H4 (cell line): ENCODE measurements at places on chromosomes 13 and 19.

DNA sequence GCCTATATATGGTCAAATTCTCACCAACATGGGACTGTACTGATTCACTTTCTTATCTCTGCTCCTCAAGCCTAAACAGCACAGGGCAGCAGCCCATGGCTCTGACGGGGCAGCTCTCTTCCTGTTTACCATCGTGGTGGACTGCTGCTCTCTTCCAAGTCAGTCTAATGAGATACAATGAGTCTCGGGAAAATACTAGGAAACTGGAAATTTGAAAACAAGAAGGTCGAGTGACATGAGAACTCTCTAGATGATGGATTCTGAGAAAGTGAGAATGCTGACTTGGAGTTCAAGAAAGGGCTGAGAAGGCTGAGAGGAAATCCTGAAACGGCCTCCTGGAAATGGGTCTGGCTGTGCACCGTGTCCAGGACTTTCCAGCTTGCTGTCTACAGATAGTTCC lies 122.8 kb upstream of the ARGLU1 start:
- DNase-seq: no peak

- DNase-seq: peak; percentile 76
These were observed 1.9 kb upstream of the LINGO3 start for GRCh38 chr19:2309734-2310362.

GRCh38 chr13:29210676-29211075 lies 384.8 kb downstream of the SLC7A1 start:
- DNase-seq: no peak

GRCh38 chr19:2230033-2230531 lies 6.0 kb downstream of the PLEKHJ1 start:
- DNase-seq: no peak

DNA sequence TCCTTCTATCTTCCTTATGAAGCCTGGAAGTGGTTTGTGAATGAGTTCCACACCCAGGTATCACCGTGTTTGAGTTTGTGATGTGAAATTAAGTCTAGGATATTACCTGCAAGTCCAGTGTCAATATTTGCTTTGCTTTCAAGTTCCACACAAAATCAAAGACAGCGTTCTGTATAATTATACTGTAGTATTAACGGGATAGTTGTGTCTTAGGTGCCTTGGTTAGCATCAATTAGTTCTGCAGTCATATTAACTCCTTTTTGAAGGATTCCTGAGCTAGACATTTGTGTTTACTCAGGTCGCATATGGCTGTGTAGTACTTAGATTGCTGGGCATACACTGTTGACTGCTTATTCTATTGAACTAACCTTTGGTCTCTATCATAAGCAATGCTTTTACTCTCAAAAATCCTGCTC lies 54.4 kb downstream of the ERCC5 start:
- DNase-seq: no peak

- no peak for DNase-seq
These were observed 58.0 kb downstream of the TBC1D4 start for GRCh38 chr13:75423946-75424345.

DNA sequence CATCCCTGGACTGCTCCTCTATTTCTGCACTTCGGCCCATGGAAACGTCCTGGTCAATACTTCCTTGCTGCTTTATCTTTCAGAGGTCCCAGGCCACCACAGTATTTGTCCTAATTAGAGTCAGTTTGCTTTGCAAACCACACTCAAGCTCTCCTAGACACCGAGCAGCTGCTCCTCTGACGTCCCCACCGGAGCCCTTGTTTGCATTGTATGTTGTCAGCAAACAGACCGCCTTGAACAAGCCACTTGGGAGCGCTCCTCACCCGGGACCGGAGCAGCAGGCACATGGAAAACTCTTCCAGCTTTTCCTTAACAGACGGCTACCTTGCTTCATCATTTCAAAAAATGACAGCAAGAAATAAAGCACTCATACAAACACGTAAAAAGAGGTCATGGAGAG lies 51.5 kb upstream of the GTF3A start:
- DNase-seq: no peak

GRCh38 chr19:4593409-4593851 lies 33.9 kb upstream of the SEMA6B start:
- DNase-seq: no peak

GRCh38 chr13:40017662-40018262 lies 362.3 kb downstream of the COG6 start:
- DNase-seq: no peak

DNA sequence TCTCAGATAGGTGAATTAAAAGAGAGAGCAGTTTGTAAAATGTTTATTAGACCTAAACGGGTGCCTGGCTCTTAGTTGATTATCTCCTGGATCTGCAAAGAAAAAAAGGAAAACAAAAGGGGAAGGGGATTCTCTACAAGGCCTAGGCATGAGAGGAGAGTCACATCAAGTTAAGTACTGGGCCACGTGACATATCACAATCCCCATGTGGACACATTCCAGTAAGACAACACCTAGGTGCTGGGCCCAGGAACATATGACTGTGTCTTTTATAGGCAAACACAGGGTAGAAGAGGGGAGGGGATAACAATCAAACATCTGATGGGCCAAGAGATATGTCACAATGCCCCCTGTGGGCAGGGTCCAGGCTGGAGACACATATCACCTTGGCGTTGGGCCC lies 4.2 kb upstream of the ZNF91 start:
- DNase-seq: no peak

DNA sequence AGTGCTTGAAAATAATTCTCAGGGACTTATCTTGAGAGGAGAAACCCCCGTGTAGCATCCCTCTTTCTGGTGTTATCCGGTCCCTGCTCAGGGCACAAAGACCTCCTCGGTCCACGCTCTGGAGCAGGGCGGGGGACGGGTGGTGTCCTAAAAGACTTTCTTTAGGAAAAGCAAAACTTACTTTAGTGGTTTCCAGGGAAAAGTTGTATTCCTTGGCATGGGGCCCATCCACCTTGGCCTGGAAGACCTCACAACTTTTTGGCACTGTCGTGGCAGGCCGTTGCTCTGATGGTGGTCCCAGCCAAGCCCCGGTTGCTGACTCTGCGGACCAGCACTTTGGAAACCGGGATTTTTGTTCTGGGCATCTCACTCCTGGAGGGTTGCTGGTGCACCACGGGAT lies 2.7 kb downstream of the AMER2 start:
- no peak for DNase-seq

DNA sequence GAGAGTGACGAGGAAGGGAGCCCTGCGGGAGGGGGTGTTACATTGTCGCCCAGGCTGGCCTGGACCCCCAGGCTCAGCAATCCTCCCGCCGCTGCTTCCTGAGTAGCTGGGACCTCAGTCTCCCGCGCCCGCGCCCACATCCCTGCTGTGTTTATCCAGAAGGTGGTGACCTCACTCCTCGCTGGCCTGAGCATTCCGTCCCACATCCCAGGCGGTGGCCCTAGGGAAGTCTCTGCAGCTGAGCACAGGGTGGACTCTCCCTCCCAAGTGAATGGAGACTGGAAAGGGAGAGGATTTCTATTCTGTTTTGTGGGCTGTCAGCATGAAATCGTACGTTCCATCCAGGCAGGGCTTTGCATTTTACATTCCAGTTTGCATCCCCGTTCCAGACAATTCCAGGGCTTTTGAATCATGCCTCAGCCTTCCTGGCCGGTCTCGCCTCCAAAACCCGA lies 401 bp upstream of the ZNF765 start:
- DNase-seq: peak; percentile 13

GRCh38 chr13:51035469-51035868 lies 75.6 kb downstream of the C13orf42 start:
- no peak for DNase-seq

DNA sequence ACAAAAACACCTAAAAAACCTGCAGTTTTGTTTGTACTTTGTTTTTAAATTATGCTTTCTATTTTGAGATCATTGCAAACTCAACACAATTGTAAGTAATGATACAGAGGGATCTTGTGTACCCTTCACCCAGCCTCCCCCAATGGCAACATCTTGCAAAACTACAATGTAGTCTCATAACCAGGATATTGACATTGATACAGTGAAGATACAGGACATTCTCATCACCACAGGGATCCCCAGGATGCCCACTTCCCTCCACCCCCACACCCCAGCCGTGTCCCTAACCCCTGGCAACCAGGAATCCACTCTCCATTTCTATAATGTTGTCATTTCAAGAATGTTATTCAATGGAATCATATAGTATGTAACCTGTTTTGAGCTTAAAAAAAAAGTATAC lies 10.3 kb upstream of the C5AR2 start:
- DNase-seq: no peak

DNA sequence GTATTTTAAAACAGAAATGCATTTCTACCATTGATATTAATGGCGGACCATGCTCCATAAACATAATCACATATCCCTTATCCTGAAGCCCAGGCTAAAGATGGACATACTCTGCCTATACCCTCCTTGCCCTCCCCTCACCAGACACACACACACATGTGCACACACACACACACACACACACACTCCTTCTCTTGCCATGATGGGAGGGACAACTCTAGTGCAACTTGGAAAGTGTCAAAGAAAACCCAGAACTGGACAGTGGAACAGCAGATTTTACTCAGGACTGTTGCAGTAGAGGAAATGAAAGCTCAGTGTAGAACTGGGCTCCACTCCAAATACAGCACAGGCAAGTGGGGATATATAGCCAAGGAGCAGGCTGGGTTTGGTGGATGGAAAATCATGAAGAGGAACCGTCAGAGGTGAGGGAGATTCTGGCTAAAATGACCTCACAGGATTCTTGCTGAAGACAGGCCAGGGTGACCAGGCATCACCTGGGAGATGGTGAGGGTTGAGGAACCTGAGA lies 40.8 kb downstream of the TNFRSF19 start:
- DNase-seq: no peak

GRCh38 chr19:1590641-1591397 lies 1.8 kb downstream of the MBD3 start:
- no peak for DNase-seq

GRCh38 chr19:10604460-10604980 lies 17.4 kb upstream of the AP1M2 start:
- no peak for DNase-seq

DNA sequence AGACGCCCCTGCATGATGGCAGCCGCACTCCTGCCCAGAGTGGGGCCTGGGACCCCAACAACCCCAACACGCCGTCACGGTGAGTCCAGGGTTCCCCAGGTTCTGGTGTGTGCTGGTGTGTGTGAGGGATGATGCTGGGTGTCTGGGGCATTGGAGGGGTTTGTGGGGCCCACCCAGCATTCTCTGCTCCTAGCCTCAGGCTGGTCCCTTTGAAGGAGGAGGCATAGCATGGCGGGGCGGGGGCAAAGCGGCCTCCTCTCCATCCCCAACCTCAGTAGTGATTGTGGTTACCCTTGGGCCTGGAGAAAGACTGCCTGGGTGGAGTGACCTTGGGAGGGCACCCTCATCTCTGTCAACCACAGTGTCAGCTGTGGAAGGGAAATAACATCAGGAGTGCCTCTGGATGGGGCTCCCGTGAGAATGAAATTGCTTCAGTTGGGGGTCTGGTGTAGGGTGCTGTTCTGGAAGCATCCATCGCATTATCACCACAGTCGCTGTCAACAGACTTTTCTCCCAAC lies 7.1 kb upstream of the TIMM50 start:
- DNase-seq: no peak

- no peak for DNase-seq
These were observed 7.8 kb downstream of the MIR17HG start for GRCh38 chr13:91355099-91355825.

GRCh38 chr19:5560156-5560555 lies 7.6 kb downstream of the TINCR start:
- no peak for DNase-seq

DNA sequence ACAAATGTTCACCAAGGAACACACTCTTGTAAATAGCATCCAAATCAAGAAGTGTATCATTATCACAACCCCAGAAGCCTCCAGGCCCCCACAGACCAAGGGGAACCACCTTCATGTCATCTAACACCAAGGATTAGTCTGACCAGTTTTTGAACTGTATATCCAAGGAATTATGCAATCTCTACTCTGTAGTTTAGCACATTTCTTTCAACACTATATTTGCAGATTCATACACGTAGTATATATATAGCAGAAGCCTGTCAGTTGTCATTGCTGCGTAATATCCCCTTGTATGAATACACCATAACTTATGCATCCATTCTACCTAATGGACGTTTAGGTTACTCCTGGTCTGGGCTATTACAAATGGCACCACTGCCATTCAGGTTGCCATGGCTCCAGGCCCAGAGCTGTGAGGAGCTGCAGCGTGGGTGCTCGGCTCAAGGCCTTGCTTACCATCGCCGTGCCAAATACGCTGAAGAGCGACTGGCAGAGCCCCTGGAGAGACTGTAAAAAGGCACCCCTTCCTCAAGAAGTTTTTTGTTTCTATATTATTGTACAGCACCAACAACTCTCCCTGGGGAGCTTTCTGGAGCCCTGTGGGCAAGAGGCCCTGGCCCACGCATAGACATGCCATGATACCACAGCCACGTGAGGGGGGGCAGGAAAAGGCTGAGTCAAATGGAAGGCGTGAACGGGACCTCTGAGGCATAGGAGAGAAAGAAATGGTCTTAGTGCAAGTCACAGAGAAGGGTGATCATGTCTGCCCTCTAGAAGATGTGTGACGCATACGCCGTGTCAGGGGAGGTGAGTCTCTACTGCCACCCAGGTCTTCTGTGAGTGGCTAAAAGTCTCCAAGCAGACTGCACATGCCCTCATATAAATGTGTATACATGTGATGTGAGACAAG lies 10.8 kb downstream of the LATS2 start:
- DNase-seq: no peak

DNA sequence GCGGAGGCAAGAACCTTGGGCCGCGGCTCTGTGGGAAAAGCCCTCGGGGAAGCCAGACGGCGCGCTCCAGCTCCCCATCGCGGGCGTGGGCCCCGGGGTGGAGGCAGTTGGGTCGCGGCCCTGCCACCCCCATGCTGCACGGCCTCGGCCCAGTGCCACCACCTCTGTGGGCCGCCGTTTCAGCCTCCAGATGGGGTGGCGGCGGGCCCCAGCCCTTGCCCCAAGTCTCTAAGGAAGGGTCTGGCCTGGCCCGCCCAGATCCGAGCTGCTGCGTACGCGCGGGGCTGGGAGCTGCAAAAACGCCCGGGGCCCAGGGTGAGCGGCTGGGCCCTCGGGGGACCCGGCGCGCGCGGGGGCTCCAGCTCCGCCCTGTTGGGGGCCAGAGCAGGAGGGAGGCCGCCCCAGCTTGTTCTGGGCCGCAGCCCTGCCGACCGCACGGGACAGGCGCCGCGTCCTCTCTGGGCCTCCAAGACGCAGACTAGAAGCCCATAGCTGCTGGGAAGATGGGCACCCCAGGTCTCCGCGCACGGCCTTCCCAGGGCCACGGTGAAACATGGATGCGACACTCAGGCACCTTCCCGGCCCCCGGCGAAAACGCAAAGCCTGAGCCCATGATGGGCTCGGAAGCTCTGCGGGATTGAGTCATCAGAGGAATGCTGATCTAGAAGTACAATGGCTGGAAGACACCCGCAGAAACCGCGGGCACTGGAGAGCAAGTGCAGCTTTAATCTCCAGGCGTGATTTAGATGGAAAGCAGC lies 110.1 kb downstream of the KCTD15 start:
- DNase-seq: no peak
